ENCODE measurements at places on chromosomes 3 and 15. TPM values are rescaled to one million over a fixed set of nuclear protein-coding genes. Genes with fewer than 3 reads are reported as not detected.

DNA sequence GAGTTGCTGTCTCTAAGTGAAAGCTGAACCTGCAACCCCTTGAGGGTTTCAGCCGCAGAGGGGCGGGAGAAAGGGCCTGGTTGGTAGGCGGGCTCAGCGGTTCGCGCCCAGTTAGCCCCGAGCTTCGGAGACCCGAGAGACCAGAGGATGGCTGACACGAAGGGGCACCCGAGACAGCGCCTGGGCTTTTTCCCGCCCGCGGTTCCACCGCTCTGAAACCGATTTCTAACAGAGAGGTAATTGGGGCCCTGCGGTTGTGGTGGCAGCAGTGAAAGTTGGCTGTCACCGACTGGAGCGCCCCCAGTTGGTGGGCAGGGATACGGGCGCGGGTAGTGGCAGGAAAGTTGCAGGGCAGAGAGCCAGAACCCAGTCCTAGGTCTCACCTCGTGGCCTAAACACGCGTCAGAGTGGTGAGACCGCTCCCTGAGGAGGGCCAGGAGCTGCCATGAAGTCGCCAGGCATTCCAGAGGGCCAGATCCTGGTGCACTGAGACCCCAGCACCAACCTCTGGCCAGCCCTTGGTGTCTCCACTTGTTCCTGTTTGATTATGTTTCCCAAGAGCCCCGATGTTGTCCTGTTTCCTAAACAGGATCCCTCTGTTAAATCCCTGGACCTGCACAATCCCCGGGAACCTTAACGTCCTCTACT, 625 bp upstream of the ELL3 start:
- peak; percentile 70 for DNase-seq

- no peak for DNase-seq
These were observed 1.3 kb downstream of the ADAMTS9 start for GRCh38 chr3:64686446-64686908.

DNA sequence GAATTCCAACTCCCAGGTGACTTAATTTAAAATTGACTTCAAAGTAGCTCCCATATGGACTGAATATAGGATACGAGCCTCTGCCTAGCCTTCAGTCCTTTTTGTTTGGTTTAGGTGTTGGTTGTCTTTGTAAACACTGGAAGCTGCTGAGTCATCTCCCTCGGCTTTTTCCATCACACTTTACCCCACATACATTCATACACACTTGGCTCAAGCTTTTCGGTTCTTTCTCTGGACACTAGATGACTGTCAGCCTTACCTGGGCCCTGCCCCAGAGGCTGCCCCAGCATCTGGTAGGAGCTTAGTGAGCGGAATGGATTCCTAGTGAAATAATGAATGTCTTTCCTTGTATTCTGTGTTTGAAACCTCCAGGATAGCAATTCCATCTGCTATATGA, 201.5 kb upstream of the IL12A start:
- peak; percentile 89 for DNase-seq

- no peak for DNase-seq
These were observed 467.9 kb downstream of the SOX2 start for GRCh38 chr3:182179631-182180030.

DNA sequence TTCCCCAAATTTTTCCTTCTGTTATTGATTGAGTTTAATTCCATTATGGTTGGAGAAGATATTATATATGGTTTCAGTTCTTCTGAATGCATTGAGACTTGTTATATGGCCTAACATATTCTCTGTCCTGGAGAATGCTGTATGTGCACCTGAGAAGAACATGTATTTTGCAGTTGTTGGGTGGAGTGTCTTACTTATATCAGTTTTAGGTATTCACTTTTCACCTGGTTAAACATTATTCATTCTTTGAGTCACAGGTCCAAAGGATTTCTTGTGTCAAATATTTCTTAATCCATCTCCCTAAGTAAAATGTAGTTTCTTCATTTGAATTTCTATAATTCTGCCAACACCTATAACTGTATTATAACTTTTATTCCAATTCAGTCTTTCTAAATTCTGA, 17.8 kb downstream of the ACKR2 start:
- DNase-seq: no peak

DNA sequence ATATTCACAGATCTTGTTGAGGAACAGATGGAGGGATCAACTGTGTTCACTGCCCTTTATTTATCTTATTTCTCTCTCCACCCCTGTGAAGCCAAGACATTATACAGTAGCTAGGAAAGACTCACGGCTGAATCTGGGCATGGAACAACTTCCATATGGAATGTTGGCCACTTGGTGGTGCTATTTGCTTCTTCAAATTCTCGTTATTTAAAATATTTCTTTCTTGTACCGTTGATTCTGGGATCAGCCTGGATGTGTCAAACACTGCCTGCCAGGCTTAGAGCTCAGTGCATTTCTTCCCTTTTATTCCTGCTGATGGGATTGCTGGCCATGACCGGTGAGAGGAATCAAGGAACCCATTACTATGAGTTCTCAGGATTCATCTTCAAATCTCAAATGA, 17.5 kb upstream of the GASK1A start:
- peak; percentile 34 for DNase-seq

- DNase-seq: peak; percentile 9
These were observed 112.9 kb downstream of the CORO2B start for GRCh38 chr15:68691705-68692104.

DNA sequence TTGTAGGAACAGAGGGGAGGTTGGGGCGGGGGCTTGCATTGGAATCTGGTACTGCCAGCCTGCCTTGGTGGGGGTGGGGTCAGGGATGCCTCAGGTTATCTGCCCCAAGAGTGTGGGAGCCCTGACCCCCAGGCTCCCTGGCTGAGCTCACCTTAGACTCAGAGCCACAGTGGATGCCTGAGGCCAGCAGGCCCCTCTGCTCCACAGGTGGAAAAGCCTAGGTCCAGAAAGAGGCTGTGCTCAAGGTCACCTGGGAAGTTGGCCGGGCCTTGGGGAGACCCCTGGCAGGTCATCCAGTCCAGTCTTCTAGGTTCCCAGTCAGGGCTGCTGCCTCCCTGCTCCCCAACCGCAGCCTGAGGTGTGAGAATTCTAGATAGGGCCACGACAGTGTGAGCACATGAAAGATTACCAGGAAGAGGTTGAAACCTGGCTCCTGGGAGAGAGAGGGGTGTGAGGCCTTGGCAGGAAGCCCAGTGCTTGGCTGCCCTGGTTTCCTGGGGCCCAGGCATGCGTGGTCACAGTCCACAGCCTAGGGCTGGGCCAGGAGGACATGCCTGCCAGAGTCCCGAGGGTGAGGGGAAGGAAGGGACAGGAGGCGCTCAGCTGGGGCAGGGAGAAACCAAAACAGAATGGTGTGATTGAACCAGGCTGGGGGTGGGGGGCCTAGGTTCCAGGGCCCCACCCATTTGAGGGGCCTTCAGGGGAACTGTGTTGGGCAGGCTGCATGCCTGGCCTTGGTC, 4.9 kb downstream of the HDAC11 start:
- peak; percentile 34 for DNase-seq

DNA sequence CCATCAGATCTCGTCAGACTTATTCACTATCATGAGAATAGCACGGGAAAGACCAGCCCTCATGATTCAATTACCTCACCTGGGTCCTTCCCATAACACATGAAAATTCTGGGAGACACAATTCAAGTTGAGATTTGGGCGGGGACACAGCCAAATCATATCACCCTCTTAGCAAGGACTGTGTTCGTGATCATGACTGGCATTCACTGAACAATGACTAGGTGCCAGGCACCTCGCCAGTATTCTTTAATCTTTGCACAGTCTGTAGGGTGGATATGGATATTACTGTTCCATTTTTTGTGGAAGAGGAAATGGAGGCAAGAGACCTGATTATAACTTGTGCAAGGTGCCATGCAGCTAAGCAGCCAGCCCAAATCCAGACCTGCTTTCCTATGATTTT, 77.5 kb downstream of the IGF1R start:
- DNase-seq: no peak

DNA sequence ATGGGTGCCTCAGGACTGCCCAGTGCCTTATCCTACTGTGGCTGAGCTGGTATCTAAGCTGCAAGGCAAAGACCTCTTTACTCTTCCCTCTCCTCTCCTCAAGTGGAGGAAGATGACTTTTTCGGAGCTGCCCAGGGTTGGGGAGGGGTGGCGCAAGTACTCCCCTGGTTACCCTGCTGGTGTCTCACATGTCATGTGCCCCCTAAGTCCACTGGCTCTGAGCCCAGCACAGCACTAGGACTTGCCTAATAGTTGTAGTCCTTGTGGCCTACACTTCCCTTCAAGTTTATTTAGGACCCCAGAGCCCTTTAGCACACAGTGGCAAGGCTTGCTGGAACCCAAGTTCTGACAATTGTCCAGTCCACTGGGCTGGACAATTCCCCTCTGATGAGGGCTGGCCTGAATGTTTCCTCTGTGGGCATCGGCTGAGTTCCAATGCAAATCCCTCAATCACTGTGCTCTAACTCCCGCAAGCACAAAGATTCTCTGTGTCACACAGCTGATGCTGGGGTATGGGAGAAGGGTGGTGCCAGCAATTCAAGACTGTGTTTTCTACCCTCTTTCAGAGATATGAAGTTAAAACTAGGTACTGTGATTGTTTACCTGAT, 60.4 kb downstream of the UQCC5 start:
- DNase-seq: no peak

DNA sequence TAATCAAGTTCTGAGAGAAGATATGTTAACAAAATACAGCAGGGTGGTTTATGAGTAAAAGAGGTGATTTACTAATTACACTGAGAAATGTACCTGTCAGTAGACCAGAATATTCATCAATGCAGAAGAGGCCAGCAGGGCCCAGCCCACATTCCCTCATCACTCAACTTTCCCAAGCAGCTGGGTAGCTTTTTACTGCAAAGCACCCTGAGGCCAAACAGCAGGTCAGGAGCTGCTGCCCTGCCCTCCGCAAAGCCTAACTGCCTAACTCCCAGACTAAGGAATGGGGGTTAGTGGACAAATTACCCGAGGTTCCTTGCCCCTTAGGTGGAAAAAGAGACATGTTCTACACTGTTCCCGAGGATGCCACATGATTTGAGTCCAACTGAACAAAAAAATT, 108.2 kb downstream of the TBL1XR1 start:
- DNase-seq: no peak

GRCh38 chr3:197375001-197375441, 76.6 kb upstream of the DLG1 start:
- DNase-seq: no peak

DNA sequence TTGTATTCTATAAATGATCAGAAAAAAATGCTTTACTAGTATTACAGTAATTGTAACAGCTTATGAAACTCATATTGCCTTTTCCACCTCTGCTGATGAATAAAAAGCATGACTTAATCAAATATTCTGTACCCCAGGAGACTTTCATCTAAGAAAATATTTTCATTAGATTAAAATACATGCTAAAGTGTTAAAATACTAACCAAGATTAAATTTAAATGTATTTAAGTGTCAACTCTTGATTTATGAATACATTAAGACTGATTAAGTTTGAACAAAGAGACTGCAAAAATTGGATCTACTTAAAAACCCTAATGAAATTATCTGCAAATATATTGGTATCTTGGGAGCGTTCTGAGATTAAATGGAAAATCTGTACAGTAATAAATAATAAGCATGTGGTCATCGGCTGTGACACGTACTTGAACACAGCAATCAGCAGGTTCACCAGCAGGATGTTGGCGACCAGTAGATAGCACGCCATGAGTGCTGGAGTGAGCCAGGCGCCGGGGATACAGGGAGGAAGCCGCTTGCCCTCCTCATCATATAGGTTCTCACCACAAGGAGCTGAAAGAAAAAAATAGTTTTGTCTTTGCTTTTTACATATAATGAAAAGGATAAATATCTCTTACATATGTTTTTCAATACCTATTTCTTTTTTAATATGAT, 36.6 kb upstream of the MTMR10 start:
- no peak for DNase-seq

GRCh38 chr3:107942244-107942643, 148.6 kb downstream of the CD47 start:
- peak; percentile 40 for DNase-seq

DNA sequence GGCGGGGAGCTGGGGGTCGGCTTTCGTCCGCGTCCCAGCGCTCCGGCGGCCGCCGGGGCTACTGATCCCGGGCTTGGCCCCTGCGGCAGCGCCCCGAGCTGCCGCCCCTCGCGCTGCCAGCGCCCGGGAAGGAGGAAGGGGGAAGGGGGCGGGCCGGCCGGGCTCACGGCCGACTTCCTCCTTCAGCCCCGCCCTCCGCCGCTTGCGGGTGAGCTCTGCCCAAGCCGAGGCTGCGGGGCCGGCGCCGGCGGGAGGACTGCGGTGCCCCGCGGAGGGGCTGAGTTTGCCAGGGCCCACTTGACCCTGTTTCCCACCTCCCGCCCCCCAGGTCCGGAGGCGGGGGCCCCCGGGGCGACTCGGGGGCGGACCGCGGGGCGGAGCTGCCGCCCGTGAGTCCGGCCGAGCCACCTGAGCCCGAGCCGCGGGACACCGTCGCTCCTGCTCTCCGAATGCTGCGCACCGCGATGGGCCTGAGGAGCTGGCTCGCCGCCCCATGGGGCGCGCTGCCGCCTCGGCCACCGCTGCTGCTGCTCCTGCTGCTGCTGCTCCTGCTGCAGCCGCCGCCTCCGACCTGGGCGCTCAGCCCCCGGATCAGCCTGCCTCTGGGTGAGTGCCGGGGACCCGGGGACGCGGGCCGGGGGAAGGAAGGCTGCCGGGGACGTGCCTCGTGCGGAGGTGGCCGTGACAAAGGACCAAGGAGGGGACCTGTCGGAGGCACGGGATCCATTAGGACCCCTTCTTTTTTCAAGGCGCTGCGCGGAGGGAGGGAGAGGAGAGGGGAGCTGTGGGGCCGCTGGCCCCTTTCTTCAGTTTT, at the start of gene SEMA4B:
Gene SEMA4B, plus strand, starts transcription at position 201 of the 814 bp plus-strand sequence. Its CDS starts 249 bp downstream, at position 450.
- peak; percentile 57 for DNase-seq

- DNase-seq: peak; percentile 60
These were observed 27.2 kb upstream of the VPS33B start for GRCh38 chr15:91049378-91050127.

- no peak for DNase-seq
These were observed 161.7 kb downstream of the POLR2M start for GRCh38 chr15:57867970-57868798.

GRCh38 chr15:68385240-68385561, 46.8 kb downstream of the ITGA11 start:
- DNase-seq: no peak

The LRCH3 gene
- total RNA-seq: 87.2 TPM

The FBXL22 gene
- 0.50 TPM for total RNA-seq

The ZIC1 gene
- 0.26 TPM for total RNA-seq

The ATP2B2 gene
- total RNA-seq: not detected

The PRTG gene
- total RNA-seq: 4.0 TPM

The ZBED2 gene
- not detected for total RNA-seq

The ZNF80 gene
- not detected for total RNA-seq

The APOD gene
- 2.1 TPM for total RNA-seq

The NAA50 gene
- 252 TPM for total RNA-seq

The HTR3E gene
- total RNA-seq: not detected

The MESP2 gene
- total RNA-seq: 0.99 TPM

All from fibroblast of lung (primary cell).